ENCODE measurements at places on chromosomes 5 and 9.

DNA sequence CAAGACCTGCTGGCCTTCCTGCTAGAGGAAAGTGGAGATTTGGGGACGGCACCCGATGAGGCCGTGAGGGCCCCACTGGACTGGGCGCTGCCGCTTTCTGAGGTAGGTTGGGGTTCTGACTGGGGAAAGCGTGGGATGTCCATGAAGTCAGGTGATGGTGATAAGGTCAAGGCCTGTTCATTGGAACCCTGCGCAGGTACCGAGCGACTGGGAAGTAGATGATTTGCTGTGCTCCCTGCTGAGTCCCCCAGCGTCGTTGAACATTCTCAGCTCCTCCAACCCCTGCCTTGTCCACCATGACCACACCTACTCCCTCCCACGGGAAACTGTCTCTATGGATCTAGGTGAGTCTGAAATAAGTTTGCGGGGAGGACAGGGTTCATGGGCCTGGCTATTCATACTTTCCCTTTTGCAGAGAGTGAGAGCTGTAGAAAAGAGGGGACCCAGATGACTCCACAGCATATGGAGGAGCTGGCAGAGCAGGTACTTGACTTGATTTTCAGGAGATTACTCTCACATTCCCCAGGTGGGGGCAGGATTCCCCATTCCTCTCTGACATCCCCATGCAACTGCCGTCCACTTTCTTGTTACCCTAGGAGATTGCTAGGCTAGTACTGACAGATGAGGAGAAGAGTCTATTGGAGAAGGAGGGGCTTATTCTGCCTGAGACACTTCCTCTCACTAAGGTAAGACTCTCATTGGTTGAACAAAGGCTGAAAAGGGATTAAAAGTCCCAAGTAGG, 505 bp downstream of the CREB3 start:
- peak; percentile 57 for DNase-seq

DNA sequence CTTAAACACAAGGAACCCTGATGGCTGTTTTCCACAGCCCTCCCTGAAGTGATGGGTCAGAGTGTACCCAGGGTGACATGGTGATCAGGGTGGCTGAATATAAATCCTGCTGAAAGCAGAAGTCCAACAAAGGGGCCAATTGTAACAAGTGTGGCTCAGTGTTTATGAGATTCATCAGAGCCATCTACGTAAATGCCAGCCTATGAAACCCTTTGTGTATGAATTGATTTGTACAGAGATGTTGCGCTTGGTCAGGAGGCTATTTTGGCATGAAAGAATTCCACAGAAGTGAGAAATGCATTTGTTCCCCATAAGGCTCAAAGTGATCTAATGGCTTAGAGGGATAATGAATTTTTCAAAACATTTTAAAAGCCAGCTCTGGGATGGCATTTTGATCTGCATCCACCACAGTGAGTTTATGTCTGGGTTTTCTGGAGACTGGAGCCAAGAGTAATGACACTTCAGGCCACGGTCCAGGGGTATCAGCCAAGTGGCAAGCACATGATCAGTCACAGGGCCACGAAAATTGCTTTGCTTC, 12.4 kb downstream of the PRUNE2 start:
- DNase-seq = no peak

- DNase-seq = no peak
These were observed 103.5 kb downstream of the DAPK1 start for GRCh38 chr9:87601176-87601575.

GRCh38 chr5:179698935-179699615, at the start of gene CANX:
Gene CANX (plus strand): TSS chr5:179698967. CDS start chr5:179705682, 6,715 bp downstream.
- no peak for DNase-seq

DNA sequence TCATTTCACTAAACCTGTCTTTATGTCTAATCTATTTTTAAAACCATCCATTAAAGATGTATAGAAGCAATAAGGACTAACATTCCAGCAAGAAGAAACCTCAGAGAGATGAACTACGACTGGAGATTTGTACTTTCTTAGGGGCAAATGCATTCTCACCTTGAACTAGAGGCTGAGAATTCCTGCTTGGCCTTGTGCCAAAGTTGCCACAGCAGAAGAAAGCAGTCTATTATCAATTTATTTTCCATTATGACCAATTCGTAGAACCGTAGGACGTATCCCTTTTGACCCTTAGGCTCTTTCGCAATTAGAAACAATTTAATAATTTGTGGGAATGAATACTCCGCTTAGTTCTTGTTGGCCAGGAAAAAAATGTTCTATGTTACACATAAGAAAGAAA, 1647.4 kb upstream of the CDH9 start:
- DNase-seq = no peak

- DNase-seq = no peak
These were observed 30.7 kb upstream of the SYK start for GRCh38 chr9:90770927-90771326.

All from GM20000 (cell line).